ENCODE measurements at places on chromosomes 6 and 20.

- H3K27ac ChIP-seq = no peak overlapping the region
- H3K27me3 ChIP-seq = no peaks in the 10 kb centered on the region
- H3K4me1 ChIP-seq = no peaks in the 10 kb centered on the region
- H3K36me3 ChIP-seq = no peaks in the 10 kb centered on the region
These were observed 88.8 kb downstream of the SASH1 start for GRCh38 chr6:148431413-148431812.

- no peaks in the 10 kb centered on the region for H3K4me1 ChIP-seq
- H3K27ac ChIP-seq = no peak overlapping the region
- no peak for DNase-seq
- H3K4me3 ChIP-seq = no peak overlapping the region
- no peaks in the 10 kb centered on the region for H3K27me3 ChIP-seq
These were observed 309.7 kb downstream of the FRK start for GRCh38 chr6:115750946-115751345.

DNA sequence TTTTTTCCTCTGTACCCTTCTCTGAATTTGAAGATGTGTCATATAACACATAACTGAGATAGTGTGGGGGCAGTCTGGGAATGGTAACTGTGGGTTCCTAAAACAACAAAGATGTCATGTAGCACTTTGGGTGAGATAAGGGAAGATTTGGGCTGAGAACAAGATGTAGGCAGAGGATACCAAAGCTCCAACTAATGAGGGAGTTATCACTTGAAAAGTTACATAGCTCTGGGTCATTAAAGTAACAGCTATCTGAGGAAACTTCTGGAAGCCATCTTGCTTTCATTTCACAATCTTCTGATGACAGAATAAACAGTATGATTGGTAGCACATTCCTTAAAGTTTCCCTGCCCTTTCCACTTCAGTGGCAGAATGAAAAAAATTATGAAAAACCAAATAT lies 255.4 kb downstream of the TBX18 start:
- no peaks in the 10 kb centered on the region for H3K36me3 ChIP-seq
- no peaks in the 10 kb centered on the region for H3K4me1 ChIP-seq
- no peaks in the 10 kb centered on the region for H3K27me3 ChIP-seq
- no peak for DNase-seq
- H3K4me3 ChIP-seq = no peak overlapping the region
- H3K27ac ChIP-seq = no peak overlapping the region

DNA sequence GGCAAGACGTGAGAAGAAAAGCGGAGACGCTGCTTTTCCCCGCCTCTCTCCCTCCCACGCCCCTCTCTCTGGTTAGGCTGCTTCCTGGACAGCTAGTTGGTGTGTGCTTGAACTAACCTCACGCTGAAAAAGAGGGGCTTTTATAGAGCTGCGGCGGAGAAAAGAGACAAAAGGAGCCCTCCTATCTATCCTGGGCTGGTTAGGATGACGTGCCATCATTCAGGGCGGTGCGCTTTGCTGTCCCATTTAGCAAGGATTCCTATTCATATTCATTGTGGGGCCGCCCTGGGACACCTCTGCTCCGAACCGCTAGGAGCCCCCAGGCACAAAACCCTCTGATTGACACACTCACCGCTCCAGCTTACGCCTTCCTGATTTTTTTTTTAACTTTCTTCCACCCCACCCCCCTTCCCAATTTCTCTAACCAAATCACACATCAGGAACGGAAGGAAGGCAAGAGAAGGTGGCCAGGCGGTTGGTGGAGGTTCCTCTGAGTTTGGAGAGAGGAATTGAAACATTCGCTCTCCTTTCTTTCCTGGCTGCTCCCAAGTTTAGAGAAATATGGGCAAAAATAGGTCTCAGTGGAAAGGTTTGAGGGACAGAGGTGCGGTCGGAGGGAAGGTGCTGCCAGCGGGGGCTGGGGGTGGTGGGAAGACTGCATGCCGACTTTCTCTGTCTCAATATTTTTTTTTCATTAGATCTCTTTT lies at the start of gene OLIG3:
Gene OLIG3 (minus strand): TSS at position 114 of the 707 bp plus-strand sequence. CDS start 224 bp downstream, outside the sequence.
- no peaks in the 10 kb centered on the region for H3K36me3 ChIP-seq
- DNase-seq = peak; percentile 40
- peaks cover 100% of the 10 kb centered on the region for H3K27me3 ChIP-seq

DNA sequence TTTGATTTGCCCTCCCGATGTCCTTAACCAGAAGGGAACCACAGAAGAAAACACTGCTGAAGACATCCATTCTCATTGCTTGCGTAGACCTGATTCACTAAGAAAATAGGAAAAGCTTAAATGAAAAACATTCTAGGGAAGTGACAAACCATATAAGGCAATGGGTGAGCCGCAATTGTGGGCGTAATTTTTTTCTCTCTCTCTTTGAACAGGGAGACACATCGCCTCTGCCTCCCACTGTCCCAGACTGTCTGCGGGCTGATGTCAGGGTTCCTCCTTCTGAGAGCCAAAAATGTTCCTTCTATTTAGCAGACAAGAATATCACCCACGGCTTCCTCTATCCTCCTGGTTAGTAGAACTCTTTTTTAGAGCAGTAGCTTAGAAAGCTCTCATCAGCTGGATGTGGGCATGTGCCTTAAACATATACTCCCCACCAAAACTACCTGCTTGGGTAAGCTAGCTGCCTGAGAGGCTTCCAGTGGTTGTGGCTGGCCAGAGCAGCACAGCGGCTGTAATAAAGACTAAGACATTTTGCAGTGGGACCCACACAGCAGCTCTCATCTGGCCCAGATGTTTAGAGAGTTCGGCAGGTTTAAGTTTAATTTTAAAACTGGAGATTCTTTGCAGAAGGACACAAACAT lies 22.7 kb upstream of the CTAGE9 start:
- no peak overlapping the region for H3K4me3 ChIP-seq
- H3K27me3 ChIP-seq = no peaks in the 10 kb centered on the region
- DNase-seq = no peak
- peaks cover 5% of the 10 kb centered on the region for H3K4me1 ChIP-seq
- H3K27ac ChIP-seq = no peak overlapping the region

- no peak overlapping the region for H3K4me3 ChIP-seq
- no peak overlapping the region for H3K27ac ChIP-seq
- H3K4me1 ChIP-seq = no peaks in the 10 kb centered on the region
- no peaks in the 10 kb centered on the region for H3K36me3 ChIP-seq
These were observed 14.2 kb downstream of the FAM83B start for GRCh38 chr6:54860739-54861138.

DNA sequence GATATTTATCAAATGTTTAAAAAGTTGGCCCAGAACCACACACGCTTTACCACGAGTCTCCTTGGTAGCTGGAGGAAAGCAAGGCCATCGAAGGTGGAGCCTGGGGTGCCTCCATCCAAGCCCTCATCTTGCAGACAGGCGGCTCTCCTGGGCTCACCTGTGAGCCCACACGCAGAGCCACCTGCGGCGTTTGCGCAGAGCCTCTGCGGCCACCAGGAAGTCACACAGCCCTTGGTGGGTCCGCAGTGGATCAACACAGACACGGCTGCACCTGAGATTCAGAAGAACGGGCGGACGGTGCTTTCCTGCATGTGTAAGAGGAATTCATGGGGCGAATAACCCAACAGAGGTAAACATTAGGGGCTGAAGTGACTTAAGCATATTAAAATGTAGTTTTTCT lies 24.5 kb upstream of the SMOC2 start:
- H3K4me3 ChIP-seq = no peak overlapping the region
- H3K27ac ChIP-seq = no peak overlapping the region
- no peak for DNase-seq
- peaks cover 10% of the 10 kb centered on the region for H3K27me3 ChIP-seq
- H3K4me1 ChIP-seq = no peaks in the 10 kb centered on the region
- no peaks in the 10 kb centered on the region for H3K36me3 ChIP-seq

GRCh38 chr20:19015351-19016139 lies 196.9 kb upstream of the SLC24A3 start:
- no peak overlapping the region for H3K27ac ChIP-seq
- no peak for DNase-seq
- H3K36me3 ChIP-seq = no peaks in the 10 kb centered on the region
- H3K27me3 ChIP-seq = no peaks in the 10 kb centered on the region

DNA sequence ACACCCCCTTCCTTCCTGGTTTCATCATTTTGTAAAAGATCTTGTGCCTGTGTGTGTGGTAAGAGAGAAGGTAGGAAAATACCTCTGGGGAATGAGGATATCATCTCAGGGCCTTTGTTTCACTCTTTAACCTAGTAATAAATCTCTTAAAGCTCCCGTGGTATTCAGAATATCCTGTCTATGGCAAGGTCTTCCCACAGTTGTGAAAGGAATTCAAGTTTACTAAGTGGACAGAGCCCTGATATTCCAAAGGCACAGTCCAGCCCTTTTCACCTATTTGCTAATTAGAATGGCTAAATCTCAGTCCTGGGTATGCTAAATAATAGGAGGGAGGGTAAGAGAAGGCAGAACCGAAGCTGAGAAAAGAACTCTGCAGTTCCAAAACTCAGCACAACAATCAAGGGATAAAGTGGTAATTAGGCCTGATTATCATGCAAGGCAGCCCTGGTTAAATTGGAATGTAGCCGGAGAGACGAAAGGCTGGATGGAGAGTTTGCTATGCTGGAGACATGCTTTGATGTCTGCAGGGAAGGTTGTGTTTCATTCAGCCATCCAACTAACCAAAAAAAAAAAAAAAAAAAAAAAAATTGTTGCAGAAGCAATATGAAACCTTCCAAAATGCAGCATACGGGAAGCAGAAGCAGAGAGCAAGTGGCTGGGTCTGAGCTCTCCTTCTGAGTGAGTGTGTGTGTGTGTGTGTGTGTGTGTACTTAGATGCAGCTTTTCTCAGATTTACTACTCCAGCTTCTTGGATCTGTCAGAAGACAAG lies 28.5 kb upstream of the PIM1 start:
- H3K27me3 ChIP-seq = no peaks in the 10 kb centered on the region
- peak; percentile 31 for DNase-seq
- no peaks in the 10 kb centered on the region for H3K36me3 ChIP-seq
- no peak overlapping the region for H3K27ac ChIP-seq
- H3K4me1 ChIP-seq = no peaks in the 10 kb centered on the region

All from common myeloid progenitor, CD34-positive (primary cell).